Epithelial cell of prostate (primary cell): ENCODE measurements at places on chromosomes 2 and 18.

DNA sequence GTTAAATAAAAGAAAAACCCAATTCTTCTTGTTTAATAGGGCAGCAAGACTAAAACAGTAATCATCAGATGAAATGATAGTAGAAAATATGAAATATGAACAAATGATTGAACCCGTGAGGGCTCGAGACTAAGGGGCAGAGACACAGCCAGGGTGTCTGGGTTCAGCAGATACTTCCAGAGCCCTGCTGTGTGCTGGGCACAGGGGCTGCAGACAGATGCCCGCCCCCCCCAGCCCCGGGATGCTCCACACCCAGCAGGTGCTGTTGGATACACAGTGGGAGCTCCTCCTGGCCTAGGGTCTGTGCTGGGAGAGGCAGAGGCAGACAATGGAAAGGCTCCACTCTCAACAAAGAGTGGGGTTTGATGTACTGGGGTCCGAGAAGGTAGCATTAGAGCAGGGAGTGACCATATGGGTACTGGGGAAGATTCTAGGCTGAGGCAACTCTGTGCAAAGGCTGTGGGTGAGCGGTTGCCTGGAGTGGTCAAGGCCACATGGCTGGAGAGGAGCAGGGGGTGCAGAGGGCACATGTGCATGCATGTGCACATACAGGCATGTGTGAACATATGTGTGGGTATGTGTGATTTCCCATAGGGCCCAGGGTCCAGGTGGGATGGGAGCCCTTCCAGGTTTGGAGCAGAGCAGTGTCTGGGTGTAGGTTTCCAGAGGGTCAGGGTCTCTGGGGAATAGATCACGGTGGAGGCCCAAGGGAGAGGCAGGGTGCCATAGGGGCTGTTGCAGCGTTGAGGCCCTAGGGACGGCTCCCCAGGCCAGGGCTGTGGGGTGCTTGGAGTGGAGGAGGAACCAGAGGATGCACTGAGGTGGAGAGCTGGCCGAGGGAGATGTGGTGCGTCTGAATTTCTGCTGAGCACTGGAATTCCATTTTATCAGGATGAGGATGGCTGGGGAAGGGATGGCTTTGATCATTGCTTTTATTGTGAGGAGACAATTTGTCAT is 36.7 kb downstream of the LDLRAD4 start:
- no peak for DNase-seq

GRCh38 chr2:104286841-104287240 is 567.1 kb upstream of the POU3F3 start:
- no peak for DNase-seq

- DNase-seq: no peak
Measured at GRCh38 chr2:200778038-200778437, 33.7 kb upstream of the BZW1 start.

- DNase-seq: no peak
Measured at GRCh38 chr2:1864981-1865421, 120.7 kb upstream of the PXDN start.

DNA sequence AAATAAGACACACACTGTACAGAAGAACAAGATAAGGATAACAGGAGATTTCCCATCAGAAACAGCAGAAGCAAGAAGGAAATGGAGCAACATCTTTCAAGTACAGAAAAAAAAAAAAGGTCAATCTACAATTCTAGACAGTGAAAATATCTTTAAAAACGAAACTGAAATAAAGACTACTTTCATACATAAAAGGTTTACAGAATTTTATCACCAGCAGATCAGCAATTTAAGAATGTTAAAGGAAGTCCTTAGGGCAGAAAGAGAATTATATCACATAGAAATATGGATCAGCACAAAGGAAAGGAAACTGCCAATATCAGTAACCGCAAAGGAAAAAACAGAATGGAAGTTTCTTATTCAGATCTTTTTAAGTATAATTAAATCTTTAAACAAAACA is 931.0 kb downstream of the EPHA4 start:
- DNase-seq: no peak

DNA sequence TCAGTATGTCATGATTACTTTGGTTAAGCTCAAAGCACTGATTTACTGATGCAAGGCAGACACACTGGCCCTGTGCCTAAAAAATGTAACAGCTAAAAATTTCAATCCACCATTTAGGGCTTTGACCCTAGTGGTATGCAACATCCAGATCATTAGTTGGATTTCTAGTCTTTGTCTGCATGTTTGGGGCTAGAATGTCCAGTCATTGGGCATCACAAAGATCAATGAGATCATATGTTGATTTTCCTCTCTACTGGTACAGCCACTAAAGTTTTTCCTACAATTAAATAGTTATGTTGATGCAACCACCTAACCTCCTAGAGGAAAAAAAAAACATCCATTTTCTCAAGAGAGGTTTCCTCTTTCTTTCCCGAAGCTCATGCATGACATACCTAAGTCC is 53.4 kb upstream of the REV1 start:
- DNase-seq: no peak

GRCh38 chr2:100752628-100753333 is 67.2 kb upstream of the NPAS2 start:
- DNase-seq: no peak

DNA sequence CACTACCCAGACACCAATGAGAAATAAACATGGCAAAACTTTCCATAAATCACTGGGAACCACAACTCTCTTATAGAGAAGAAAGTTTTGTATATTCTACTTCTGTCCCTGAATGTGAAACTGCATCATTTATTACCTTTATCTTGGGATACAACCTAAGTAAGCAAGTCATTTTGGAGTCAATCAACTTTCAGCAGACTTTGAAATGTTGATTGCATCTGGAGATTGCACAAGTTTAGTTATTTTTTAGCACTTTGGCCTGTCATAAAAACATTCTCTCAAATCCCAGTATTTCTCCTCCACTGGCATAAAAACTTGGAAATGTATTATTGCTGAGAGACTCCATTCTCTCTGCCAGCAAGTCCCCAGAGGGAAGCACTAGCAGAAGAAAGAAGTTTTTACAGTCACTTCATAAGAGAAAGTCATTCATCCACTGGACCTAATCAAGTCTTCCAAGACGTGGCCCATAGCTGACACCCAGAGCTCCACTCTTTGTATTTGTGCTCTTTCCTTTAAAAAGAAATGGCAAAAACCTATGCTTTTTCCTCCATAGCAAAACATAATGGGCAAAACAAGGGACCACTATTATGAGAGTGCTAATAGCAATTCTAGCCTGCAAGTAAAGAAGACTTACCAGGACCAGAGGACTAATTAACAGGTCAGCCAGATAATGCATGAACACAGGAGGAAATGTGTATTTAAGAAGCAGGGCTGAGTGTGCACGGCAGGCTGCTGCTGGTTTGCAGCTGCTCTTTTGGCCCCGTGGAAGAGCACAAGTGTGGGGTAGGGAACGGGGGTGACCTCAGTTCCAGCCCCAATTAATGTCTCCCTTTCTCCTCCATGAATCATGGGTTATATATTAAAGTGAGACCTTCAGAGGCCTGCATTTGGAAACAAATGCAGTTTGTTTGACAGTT is 171.5 kb downstream of the INO80D start:
- no peak for DNase-seq

- no peak for DNase-seq
Measured at GRCh38 chr18:7566244-7566566, 911 bp upstream of the PTPRM start.

DNA sequence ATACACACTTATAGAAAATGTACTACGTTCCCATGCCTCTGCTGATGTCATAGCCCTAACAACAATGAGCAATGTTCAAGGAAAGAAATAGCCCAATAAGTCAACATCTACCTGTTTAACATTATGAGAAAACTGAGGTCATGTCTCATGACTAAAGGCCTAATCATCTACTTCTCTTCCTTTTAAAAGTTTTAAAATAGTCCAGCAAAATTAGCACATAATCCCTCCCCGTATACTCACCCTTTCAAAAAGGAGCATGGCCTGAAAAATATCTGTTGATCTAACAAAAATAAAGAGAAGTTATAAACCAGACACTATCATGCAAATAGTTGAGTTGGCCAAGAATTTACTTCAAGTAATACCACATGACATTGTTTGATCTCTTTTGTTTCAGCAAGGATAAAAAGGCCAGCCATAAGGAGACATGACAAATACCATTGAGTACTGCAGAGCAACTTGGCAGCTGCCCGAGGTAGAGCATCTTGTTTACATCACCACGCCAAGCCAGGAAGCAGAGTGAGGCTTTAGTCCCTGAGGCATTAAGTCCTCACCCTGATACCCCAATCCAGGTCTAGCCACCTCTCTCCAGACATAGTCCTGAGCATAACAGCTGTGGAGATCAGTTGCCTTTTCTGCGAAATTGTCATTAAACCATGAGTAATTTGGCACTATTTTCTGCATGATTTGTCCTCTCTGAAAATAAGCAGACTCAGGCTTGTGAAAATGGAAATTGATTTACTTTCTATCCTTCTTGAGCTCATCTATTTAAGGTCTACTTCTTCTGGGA is 137.4 kb upstream of the ETAA1 start:
- peak; percentile 93 for DNase-seq

- no peak for DNase-seq
Measured at GRCh38 chr2:4012197-4012596, 308.8 kb downstream of the DCDC2C start.

- DNase-seq: no peak
Measured at GRCh38 chr2:25041307-25041927, 459 bp upstream of the EFR3B start.

DNA sequence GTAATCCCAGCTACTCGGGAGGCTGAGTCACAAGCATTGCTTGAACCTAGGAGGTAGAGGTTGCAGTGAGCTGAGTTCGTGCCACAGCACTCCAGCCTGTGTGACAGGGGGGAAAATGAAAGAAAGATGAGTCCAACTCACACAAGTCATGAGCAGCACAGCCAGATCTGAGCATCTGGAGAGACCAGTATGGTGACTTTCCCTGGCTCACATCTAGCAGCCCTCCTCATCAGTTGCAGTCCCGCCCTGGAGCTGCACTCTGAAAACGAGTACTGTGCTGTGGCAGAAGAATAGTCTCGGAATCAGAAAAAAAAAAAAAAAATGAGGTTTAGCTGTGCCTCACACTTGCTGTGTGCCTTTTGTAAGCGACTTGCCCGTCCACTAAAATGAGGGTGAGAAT is 74.4 kb upstream of the TRIB2 start:
- no peak for DNase-seq

DNA sequence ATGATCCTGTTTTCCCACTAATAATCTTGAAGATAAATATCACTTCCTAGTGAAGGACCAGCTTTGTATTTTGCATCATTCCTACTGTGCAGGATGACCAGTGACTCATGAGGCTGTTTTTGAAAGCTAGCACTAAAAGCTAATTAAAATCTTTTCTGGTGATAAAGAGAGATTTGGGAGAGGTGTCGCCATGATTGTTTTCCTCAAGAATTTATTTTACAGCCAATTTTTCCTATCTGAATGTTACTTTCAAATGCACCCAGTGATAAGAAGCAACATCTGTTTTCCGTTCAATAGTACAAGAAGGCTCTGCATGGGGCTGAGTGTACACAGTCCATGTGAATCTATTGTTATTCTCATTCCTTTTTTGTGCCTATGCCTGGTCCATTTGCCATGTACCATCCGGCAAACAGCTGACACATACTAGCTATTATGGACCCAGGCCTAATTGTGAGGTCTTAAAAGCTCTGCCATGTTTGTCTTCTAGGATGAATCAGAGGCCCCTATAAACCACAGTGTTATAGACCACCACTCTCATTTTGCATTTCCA is 28.4 kb downstream of the MEIS1 start:
- DNase-seq: no peak

GRCh38 chr2:120869036-120869729 is 133.5 kb downstream of the GLI2 start:
- no peak for DNase-seq

DNA sequence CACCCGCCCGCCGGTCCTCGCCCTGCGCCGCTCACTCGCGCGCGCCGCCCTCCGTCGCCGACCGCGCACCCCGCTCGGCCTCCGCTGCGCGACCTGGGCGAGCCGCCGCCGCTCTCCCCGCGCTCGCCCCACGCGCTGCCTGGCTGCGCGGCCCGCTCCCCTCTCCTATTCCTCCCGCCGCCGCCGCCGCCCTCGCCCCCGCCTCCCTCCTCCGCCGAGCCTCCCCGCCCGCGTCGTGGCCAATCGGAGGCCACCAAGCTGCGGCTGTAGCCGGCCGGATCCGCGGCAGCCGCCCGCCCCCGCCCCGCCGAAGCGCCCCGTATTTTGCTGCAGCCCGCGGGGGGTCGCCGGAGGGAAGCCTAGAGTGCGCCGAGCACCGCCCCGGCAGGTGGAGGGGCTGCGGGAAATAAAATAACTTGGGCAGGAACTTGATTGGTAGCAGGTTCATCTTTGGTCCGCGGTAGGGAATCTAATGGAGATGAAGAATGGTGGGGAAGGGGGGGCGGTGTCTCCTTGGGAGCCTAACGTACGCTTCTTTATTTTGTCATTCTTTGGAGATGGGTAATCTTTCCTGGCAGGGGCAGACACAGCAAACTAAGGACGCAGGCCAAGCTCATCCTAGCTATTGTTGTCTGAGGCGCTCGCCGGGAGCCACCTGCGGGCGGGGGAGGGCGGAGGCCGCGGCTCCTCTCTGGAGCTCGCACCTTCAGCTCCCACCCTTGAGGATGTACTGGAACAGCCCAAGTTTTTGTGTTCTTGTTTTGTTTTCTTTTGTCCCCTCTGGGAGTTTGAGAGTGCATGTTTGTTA is 1.1 kb upstream of the CDH2 start:
- no peak for DNase-seq

DNA sequence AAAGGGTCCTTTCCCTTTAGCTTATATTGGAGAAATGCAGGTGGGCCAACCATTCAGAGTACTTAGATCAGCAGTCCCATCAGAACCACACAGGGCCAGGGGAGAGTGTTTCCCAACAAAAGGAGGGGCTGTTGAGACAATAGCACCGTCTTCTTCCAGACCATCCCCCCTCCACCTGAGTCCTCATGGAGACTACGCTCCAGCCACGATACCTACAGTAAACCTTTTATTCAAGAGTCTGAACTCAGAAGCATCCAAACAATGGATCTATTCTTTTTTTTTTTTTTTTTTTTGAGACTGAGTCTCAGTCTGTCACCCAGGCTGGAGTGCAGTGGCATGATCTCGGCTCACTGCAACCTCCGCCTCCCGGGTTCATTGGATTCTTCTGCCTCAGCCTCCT is 25.7 kb upstream of the ZNF532 start:
- no peak for DNase-seq

DNA sequence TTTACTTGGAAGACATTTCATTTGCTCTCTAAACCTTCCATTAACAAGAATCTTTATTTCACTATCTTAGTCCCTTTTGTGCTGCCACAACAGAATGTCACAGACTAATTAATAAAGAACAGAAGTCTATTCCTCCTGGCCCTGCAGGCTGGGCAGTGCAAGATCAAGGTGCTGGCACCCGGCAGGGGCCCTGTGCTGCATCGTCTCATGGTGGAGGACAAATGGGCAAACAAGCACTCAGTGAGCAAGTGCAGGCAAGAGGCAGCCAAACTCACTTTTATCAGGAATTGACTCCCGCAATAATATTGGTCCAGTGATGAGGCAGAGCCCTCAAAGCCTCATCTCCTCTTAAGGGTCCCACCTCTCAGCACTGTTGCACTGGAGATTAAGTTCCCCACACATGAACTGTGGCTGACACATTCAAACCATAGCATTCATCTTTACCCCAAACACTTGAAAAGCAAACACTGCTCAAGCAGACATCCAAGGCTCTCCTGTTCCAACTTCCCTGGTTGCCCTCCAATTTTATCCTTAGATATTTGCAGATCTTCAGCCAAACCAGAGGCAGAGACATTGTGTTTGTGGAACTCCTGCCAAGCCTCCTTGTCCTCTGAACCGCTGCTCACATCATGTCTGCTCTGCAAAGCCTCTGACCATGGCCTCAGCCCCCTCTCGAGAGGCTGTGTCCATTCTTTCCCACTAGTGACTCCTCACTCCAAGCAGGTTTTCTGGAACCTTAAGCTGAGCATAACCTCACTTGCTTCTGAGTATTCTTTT is 404.4 kb upstream of the SOX11 start:
- no peak for DNase-seq

- no peak for DNase-seq
Measured at GRCh38 chr2:72573232-72573631, 252.6 kb downstream of the EXOC6B start.
